Neural crest cell (in vitro differentiated cells): ENCODE measurements at places on chromosomes 3 and 15. TPM values are rescaled to one million over a fixed set of nuclear protein-coding genes. Genes with fewer than 3 reads are reported as not detected.

DNA sequence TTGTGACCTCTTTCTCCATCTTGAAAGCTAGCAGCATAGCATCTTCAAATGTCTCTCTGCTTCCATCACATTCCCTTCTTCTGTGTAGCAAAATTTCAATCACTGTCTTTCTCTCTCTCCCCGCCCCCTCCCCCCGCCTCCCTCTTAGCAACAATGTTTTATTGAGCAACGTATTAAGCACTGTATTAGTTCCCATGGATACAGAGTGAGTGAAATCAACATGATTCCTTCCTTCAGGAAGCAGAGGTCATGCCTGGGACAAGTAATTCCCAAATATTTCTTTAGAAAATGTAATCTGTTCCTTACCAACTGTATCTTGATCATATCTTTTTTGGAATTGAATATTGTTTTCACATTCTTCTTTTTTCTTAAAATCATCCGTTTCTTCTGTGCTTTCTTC lies 373.7 kb upstream of the NECTIN3 start:
- no peak overlapping the region for H3K27ac ChIP-seq
- no peak overlapping the region for H3K4me3 ChIP-seq
- DNase-seq = no peak
- H3K27me3 ChIP-seq = no peaks in the 10 kb centered on the region

GRCh38 chr15:86650094-86650493 lies 570.4 kb downstream of the AGBL1 start:
- peaks cover 5% of the 10 kb centered on the region for H3K4me1 ChIP-seq
- no peaks in the 10 kb centered on the region for H3K27me3 ChIP-seq
- H3K36me3 ChIP-seq = no peaks in the 10 kb centered on the region
- no peak for DNase-seq
- H3K27ac ChIP-seq = no peak overlapping the region

GRCh38 chr3:157876556-157876955 lies 229.7 kb downstream of the SHOX2 start:
- H3K36me3 ChIP-seq = no peaks in the 10 kb centered on the region
- H3K27me3 ChIP-seq = peaks cover 2% of the 10 kb centered on the region
- no peak overlapping the region for H3K4me3 ChIP-seq
- H3K27ac ChIP-seq = no peak overlapping the region
- H3K4me1 ChIP-seq = no peaks in the 10 kb centered on the region
- DNase-seq = no peak

- peaks cover 46% of the 10 kb centered on the region for H3K4me1 ChIP-seq
- no peaks in the 10 kb centered on the region for H3K36me3 ChIP-seq
- H3K4me3 ChIP-seq = no peak overlapping the region
- no peak for DNase-seq
- no peak overlapping the region for H3K27ac ChIP-seq
These were observed 14.3 kb downstream of the LIMD1 start for GRCh38 chr3:45608885-45609284.

GRCh38 chr3:59286791-59287531 lies 237.1 kb upstream of the CFAP20DC start:
- no peaks in the 10 kb centered on the region for H3K4me1 ChIP-seq
- H3K27ac ChIP-seq = no peak overlapping the region
- no peaks in the 10 kb centered on the region for H3K36me3 ChIP-seq
- no peak overlapping the region for H3K4me3 ChIP-seq
- DNase-seq = no peak
- no peaks in the 10 kb centered on the region for H3K27me3 ChIP-seq

GRCh38 chr15:38899300-38899699 lies 334.7 kb upstream of the RASGRP1 start:
- H3K27me3 ChIP-seq = no peaks in the 10 kb centered on the region
- no peak overlapping the region for H3K4me3 ChIP-seq
- no peak overlapping the region for H3K27ac ChIP-seq
- no peaks in the 10 kb centered on the region for H3K4me1 ChIP-seq

GRCh38 chr3:61627768-61628185 lies 66.4 kb downstream of the PTPRG start:
- peaks cover 11% of the 10 kb centered on the region for H3K4me1 ChIP-seq
- no peak overlapping the region for H3K4me3 ChIP-seq
- no peaks in the 10 kb centered on the region for H3K27me3 ChIP-seq
- peaks cover 7% of the 10 kb centered on the region for H3K36me3 ChIP-seq

GRCh38 chr3:152392272-152392880 lies 123.6 kb downstream of the MBNL1 start:
- no peaks in the 10 kb centered on the region for H3K27me3 ChIP-seq
- H3K27ac ChIP-seq = no peak overlapping the region
- H3K4me1 ChIP-seq = peaks cover 24% of the 10 kb centered on the region

GRCh38 chr3:120495809-120496208 lies 45.0 kb upstream of the FSTL1 start:
- H3K27ac ChIP-seq = no peak overlapping the region
- DNase-seq = no peak
- peaks cover 3% of the 10 kb centered on the region for H3K36me3 ChIP-seq
- H3K27me3 ChIP-seq = no peaks in the 10 kb centered on the region

- no peaks in the 10 kb centered on the region for H3K27me3 ChIP-seq
- H3K4me1 ChIP-seq = peaks cover 5% of the 10 kb centered on the region
- H3K27ac ChIP-seq = no peak overlapping the region
- DNase-seq = no peak
- no peaks in the 10 kb centered on the region for H3K36me3 ChIP-seq
- no peak overlapping the region for H3K4me3 ChIP-seq
These were observed 206.5 kb downstream of the DTWD1 start for GRCh38 chr15:49827311-49827710.

DNA sequence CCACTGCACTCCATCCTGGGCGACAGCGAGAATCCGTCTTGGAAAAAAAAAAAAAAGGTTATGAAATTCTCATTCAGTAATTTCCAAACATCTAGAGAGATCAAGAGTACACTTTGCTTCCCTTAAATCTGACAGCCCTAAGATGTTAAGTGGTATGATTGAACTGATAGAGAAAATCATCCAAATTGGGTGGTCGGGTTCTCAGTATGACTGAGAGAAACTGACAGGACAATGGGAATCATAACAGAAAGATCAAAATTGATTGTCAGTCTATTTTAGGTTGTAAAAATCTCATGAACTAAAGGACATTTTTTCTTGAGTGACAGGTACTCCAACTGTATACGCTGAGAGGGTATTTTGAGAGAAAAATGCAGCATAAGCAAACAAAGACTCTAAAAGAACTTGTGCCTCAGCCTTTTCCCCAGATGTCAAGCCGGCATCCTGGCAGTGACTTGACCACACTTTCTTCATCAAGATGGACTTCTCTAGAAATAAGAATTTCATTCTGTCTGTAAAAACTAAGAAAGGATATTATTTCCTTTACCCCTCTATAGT lies 65.8 kb downstream of the MYO5A start:
- H3K4me1 ChIP-seq = no peaks in the 10 kb centered on the region
- no peak overlapping the region for H3K4me3 ChIP-seq
- H3K27ac ChIP-seq = no peak overlapping the region
- peaks cover 13% of the 10 kb centered on the region for H3K36me3 ChIP-seq
- DNase-seq = no peak

- peaks cover 60% of the 10 kb centered on the region for H3K36me3 ChIP-seq
- no peak overlapping the region for H3K4me3 ChIP-seq
- H3K27ac ChIP-seq = no peak overlapping the region
- H3K27me3 ChIP-seq = no peaks in the 10 kb centered on the region
These were observed 49.2 kb downstream of the KATNBL1 start for GRCh38 chr15:34160735-34161134.

GRCh38 chr15:75850708-75851107 lies 7.5 kb downstream of the UBE2Q2 start:
- H3K27ac ChIP-seq = peak overlapping the region; percentile 81
- peaks cover 36% of the 10 kb centered on the region for H3K4me1 ChIP-seq
- no peak for DNase-seq
- no peaks in the 10 kb centered on the region for H3K27me3 ChIP-seq

DNA sequence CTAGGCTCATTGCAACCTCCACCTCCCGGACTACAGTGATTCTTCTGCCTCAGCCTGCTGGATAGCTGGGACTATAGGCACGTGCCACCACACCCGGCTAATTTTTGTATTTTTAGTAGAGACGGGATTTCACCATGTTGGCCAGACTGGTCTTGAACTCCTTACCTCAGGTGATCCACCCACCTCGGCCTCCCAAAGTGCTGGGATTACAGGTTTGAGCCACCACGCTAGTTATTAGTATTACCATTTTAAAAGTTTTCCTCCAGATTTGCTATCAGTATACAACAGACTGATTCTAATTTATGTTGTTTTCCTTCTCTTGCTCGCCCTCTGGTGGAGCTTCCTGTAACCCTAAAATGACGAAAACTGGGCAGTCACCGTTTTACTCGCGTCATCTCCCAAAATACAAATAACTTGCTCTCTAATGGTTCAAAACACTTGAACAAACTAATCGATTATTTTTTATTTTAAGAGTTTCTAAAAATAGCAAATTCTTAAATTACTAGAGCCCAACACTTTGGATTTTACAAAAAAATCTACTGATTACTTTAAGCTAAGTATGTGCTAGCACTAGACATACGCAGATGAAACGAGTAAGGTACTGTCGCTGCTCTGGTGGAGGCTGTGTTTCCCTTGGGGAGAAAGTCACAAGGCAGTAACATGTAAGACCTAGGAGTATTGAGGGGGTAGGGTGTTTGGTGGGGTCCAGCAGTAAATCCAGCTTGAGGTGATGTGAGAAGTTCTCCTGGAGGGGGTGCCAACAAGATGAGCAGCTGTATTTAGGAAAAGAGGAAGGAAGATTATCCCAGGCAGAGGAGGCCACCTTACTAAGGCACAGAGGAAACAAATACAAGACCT lies 203.3 kb downstream of the MBNL1 start:
- peaks cover under 1% of the 10 kb centered on the region for H3K36me3 ChIP-seq
- H3K4me1 ChIP-seq = peaks cover 4% of the 10 kb centered on the region
- no peaks in the 10 kb centered on the region for H3K27me3 ChIP-seq
- peak; percentile 59 for DNase-seq
- H3K4me3 ChIP-seq = peak overlapping the region; percentile 45

DNA sequence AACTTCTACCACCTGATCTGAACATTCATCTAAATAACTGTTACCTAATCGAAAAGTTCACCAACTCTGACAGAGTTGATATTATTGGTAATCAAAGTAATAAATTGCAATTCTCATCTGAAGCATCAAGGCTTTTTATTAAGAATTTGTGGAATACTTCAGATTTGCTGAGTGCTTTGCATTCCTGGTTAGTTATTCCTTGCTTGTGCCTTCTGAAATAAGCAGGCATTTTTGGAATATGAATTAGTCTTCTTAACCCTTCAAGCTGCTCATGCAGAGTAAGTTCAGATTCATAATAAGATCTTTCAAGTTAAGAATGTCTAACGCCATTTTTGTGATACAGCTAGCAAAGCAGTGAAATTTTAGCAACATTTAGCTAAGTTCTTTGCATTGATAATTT lies 188.5 kb downstream of the ALCAM start:
- no peak overlapping the region for H3K27ac ChIP-seq
- no peaks in the 10 kb centered on the region for H3K27me3 ChIP-seq

- H3K4me1 ChIP-seq = peaks cover 19% of the 10 kb centered on the region
- H3K36me3 ChIP-seq = peaks cover 14% of the 10 kb centered on the region
- H3K27me3 ChIP-seq = peaks cover 10% of the 10 kb centered on the region
- no peak for DNase-seq
- no peak overlapping the region for H3K27ac ChIP-seq
These were observed 4.8 kb upstream of the ARHGAP31 start for GRCh38 chr3:119289404-119289770.

Gene LRTM1
- 0.23 TPM in 1 of 2 replicates, not detected in the other for total RNA-seq

Gene BRK1
- 125 and 138 TPM in 2 replicates for total RNA-seq

Gene GHSR
- not detected in 2 replicates for total RNA-seq

Gene SLC15A2
- total RNA-seq = 1.2 and 1.4 TPM in 2 replicates

Gene SLC6A11
- total RNA-seq = 2.1 and 2.6 TPM in 2 replicates

Gene SENP8
- total RNA-seq = 4.3 and 5.5 TPM in 2 replicates

Gene ISLR
- total RNA-seq = 1.5 and 2.6 TPM in 2 replicates

Gene EFCC1
- 10.7 and 11.8 TPM in 2 replicates for total RNA-seq

Gene SLC28A1
- not detected in 2 replicates for total RNA-seq

Gene MYO5C
- 7.7 and 7.8 TPM in 2 replicates for total RNA-seq

Gene PLSCR4
- 1.0 and 1.1 TPM in 2 replicates for total RNA-seq

Gene FBXO40
- not detected in 2 replicates for total RNA-seq

Gene PRR23B
- total RNA-seq = not detected in 2 replicates

Gene TMC3
- total RNA-seq = not detected in 2 replicates
